ENCODE measurements at places on chromosomes 6 and 20.

DNA sequence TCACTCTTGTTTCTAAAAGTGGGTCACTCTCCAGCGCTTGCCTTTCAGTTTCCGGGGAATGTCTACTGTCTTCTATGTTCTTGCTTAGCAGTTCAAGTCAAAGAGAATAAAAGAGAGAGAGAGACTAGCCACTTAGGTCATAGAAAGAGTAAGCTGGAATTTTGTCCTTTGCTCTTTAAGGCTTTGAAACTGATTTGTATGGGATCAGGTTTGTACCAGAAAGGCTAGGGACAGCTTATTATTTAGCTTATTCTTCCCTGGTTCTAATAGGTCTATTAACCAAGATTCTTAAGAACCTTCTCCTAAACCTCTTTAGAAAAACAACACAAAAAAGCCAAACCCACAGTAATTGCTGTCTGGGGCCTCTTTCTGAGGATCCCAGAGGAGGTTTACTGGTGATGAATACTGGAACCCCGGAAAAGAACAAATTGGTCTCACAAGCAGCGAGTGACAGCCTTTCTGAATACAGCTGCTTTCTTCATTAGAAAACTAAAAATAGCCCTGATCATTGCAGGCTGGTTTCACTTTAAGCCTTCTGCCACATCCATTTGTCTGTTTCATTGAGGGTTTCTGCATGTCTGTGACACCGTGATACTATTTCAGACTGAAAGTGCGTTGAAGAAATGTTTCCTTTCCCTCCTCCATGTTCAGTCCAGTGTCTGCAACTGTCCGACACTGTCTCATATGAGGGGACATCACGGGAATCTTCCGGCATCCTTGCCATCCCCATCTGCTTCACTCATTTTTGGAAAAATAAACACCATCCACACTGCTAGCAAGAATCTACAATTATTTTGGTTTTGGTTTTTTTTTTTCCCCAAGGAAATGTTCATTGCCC, 75.1 kb upstream of the ATXN1 start:
- DNase-seq = no peak

- no peak for DNase-seq
Observed at GRCh38 chr6:28856620-28857005, 67.2 kb downstream of the TRIM27 start.

GRCh38 chr6:36962874-36963273, 8.3 kb downstream of the PI16 start:
- no peak for DNase-seq

GRCh38 chr6:44133003-44133931, 5.9 kb downstream of the TMEM63B start:
- peak; percentile 38 for DNase-seq

GRCh38 chr6:148304976-148305375, 37.7 kb upstream of the SASH1 start:
- DNase-seq = no peak

GRCh38 chr20:34998331-34998950, 42.8 kb downstream of the MYH7B start:
- no peak for DNase-seq

DNA sequence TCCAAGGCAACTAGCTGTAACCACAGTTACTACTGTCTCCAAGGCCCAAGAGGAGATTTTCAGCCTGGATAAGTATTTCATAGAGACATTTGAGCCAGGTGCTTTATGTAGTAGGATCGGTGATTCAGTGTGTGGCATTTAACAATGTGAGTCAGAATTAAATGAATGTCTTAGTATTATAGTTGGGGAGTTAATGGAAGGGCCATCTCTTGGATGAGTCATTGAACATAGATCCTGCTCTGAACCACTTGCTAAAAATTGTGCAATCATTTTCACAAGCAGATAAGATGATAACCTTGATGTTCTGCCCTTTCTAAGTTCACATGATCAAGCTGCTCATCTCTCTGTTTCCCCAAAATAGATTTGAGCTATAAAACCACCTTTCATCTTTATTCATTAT, 668.9 kb upstream of the CITED2 start:
- no peak for DNase-seq

DNA sequence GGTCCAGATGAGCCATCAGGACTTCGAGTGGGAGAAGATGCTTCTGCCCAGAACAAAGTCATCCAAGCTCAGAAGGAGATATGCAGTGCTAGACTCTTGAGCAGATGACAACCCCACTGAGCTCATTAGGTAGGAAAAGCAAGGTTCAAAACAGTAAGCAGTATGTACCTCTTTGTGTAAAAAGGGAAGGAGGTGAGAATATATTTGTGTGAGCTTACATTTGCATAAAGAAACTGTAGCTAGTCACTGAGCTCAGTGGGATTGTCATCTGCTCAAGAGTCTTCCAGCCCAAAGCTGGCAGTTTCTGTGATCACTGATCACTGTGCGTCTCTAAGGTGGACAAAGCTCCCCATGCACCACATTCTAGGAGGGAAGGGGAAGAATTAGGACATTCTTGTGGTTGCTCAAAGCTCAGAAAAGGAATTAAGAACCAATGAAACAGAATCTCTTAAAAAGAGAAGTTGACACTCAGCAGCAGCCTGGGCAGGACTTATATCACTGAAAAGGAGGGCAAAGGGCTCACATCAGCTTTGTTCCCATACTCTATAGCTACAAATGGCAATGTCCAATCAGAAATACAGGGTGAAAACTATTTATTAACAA, 90.0 kb upstream of the MAFB start:
- no peak for DNase-seq

DNA sequence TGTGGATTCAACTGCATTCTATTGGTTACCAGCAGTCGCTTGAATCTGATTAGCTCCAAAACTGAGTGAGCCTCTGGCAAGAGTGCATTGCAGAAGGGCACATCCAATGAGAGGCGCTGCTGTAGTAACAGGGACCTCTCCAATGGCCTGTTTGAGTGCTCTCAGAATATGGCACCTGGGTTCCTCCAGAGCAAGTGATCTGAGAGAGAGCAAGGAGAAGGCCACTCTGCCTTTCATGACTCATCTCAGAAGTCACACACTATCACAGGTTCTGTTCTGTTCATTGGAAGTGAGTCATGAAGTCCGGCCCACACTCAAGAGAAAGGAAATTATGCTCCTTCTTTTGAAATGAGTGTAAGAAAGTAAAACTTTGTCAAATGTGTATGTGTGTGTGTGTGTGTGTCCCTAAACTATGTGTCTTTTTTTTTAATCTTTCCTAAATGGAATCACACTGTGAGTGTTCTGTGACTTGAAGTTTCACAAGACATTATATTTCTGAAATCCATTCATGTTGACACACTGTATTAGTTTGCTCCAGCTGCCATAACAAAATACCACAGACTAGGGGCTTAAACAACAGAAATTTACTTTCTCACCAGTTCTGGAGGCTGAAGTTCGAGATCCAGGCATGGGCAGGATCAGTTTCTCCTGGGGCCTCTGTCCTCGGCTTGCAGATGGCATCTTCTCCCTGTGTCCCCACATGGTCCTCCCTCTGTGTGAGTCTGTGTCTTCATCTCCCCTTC, 138.3 kb upstream of the CDYL start:
- DNase-seq = no peak

GRCh38 chr6:164612751-164613150, 696.7 kb downstream of the C6orf118 start:
- DNase-seq = no peak

DNA sequence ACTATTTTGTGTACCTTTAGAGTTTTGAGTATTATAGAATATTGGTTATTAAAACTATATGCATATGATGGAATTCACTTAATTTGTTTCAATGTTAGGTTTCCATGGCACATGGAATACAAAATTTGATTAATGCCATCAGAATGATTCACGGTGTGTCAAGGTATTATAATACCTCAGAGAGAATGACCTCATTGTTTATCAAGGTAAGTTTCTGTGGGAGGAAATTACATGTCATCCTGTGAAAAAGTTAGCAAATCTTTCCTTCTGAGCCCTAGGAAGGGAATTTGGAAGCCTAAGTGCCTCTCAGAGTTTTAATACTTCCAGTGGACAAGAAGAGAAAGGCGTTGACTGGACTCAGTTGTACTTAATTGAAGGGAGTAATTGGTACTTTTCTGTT, 40.8 kb downstream of the DNAH8 start:
- DNase-seq = no peak

DNA sequence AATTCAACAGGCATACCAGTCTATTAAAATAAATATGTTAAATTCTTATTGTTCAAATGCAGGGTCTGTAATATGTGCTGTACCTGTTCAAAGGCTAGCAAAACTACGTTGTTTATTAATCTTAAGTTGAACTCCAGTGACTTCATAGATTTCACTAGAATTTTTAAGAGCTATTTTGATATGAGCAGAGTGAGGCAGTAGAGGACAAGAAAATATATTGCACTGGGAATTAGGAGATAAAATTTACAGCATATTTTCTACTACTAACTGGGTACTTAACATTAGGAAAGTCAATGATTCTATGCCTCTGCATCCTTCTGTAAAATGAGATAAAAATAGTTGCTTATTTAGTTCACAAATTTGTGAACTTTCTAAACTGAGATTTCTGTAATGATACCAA, 162.2 kb upstream of the BMP5 start:
- DNase-seq = no peak

DNA sequence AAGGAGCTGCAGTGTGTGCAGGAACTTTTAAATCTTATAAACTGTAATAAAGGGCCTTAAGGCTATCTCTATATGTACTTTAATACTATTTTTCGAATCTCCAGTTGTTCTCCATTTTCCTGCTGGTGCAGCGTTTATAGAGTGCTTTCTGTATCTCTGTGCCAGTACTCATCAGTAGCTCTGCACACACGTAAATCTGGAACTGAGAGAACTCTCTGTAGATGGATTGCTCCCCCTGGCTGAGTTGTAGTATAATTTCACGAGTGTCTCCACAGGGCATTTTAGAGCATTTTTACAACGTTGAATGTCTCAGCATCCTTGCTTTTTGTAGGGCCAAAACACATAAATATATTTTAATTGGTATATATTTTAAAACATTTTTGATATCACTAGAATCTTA, 256.5 kb downstream of the TRDN start:
- peak; percentile 91 for DNase-seq

- DNase-seq = no peak
Observed at GRCh38 chr6:154474648-154475428, 35.6 kb downstream of the CNKSR3 start.

DNA sequence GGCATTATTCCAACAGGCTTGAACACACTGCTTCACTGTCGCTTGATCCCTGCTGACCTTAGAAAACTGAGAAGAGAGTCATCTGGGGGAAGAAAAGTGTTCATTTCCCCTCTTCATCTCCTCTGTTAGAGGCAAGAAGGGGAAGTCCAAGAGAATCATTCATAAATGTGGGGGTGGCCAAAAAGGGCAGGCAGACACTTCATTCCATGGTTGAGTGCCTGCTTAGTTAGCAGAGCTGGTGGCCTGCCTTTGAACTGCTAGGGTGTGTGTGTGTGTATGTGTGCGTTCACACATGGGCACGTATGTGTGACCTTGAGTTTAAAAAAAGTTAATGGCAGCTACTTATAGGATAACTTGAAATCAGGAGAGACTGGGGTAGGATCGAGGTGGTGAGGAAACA, 39.4 kb upstream of the RFPL4B start:
- no peak for DNase-seq

GRCh38 chr6:36514554-36515456, 32.5 kb downstream of the STK38 start:
- no peak for DNase-seq

GRCh38 chr6:8557014-8557748, 121.8 kb upstream of the SLC35B3 start:
- no peak for DNase-seq

GRCh38 chr20:10511509-10512251, 76.6 kb downstream of the SLX4IP start:
- peak; percentile 62 for DNase-seq

GRCh38 chr6:105034470-105034869, 77.6 kb downstream of the LIN28B start:
- no peak for DNase-seq

DNA sequence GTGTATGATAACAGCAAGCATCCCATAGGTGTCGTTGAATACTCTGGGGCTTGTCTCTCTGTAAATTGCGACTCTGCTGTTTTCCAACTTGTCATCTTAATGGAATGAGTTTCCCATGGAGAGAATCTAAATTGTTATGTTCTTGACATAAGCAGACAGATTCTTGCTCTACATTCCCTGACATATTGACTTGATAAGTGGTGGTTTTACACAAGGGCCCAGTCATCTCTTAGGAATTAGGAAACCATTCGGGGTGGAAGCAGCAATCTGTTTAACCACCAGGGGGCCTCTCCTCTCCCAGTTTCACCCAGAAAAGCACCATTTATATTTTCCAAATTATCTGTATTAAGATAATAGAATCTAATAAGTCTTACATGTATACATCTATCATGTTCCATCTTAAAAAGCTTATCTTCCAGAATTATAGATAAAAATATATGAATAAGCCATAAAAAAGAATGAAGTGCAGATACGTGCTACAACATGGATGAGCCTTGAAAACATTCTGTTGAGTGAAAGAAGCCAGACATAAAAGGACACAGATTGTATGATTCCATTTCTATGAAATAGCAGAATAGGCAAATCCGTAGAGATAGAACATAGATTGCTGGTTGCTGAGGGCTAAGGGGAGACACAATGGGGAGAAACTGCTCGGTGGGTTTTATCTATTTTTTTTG, 23.1 kb upstream of the MROH8 start:
- no peak for DNase-seq

Measured in NCI-H774 (cell line).